ENCODE measurements at places on chromosomes 1 and 21.

GRCh38 chr1:109641861-109642260, 14.0 kb upstream of the GSTM4 start:
- DNase-seq = no peak

- peak; percentile 57 for DNase-seq
Observed at GRCh38 chr1:173420330-173420806, 56.8 kb upstream of the PRDX6 start.

- no peak for DNase-seq
Observed at GRCh38 chr1:33736496-33736895, 127.4 kb upstream of the HMGB4 start.

- DNase-seq = no peak
Observed at GRCh38 chr1:58695206-58695605, 4.7 kb downstream of the MYSM1 start.

- DNase-seq = no peak
Observed at GRCh38 chr1:222048094-222048595, 306.3 kb upstream of the DUSP10 start.

DNA sequence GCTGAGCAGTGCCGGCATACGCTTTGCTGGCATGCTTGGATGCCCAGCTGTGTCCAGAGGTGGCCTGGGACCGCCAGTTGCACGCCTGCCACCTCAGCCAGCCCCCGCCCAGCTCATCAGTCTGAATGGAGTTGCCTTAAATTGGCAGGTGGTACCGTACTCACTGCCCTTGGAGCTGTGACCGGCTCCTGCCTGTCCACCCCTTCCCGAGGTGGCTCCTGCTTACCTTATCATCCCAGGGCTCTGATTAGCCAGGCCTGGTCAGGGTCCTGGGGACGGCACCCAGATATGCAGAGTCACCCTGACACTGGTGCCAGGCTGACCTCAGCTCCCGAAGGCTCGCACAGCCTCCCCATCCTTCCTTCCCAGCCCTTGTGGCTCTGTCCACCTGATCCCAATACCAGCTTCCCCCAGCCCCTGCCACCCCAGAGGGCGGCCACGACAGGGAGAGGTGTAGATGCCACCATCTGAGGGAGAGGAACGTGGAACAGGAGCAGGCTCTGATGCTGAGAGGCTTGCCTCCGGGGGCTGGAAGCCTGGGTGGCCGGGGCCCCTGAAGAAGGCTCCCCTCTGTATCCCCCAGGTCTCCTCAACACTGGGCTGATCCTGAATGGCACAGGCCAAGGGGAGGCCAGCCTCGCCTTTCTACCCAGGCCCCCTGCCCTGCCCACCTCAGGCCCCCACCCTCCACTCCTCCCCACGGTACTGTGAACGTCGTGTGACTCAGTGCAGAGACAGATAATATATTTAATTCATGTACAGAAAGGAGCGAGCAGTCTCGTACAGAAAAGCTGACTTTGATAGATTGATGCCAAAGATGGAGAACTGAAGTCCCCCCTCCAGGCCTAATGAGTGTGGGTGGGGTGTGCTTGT, 27.8 kb downstream of the CDK18 start:
- DNase-seq = no peak

- no peak for DNase-seq
Observed at GRCh38 chr1:89810302-89810701, 10.5 kb upstream of the LRRC8D start.

DNA sequence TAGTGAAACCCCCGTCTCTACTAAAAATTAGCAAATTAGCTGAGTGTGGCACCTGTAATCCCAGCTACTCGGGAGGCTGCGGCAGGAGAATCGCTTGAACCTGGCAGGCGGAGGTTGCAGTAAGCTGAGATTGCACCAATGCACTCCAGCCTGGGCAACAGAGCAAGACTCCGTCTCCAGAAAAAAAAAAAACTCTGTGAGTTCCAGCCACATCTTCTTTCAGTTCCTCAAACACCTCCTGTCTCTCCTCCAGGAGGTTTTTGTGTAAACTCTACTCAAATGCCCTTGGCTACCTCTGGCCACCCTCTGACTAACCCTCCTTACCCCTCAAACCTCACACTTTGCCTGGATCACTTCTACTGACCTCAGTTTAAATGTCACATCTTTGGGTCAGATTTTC, 38.1 kb downstream of the RCSD1 start:
- no peak for DNase-seq

- DNase-seq = no peak
Observed at GRCh38 chr1:51649593-51650091, 32.8 kb downstream of the OSBPL9 start.

DNA sequence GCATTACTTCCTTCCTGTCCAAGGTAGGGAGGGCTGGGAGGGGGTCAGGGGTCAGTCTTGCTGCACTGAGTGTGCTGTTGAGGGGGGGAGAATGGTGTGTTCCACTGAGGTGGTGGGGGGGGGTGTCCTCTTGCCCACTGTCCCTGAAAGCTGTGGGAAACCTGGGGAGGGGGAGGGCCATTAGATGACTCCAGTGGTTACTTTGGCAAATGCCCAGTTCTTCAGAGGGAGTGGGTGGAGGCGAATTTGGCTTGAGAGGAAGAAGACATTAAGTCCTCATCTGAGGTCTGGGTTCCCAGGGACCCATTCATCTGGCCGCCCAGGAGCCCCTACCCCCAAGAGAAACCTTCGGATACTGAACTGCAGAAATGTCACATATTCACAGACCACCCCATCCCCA, 36.2 kb downstream of the MEF2D start:
- no peak for DNase-seq

DNA sequence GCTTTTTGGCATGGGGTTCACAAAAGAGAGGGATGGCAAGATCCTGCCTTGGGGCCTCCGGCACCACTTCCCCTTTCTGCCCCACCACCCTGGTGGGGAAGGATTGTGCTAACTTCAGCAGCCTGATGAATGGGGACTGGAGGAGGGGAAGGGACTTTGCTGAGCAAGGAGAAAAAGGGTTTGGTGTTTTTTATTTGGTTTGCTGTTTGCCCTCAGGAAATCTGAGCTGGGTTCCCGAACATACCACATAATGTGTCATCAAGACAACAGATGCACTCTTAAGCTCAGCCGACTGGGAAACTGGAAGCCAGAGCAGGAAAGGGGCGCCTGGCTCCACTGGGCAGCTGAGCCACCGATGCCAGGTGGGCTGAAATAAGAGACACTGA, 19.8 kb downstream of the OLFML2B start:
- DNase-seq = no peak

DNA sequence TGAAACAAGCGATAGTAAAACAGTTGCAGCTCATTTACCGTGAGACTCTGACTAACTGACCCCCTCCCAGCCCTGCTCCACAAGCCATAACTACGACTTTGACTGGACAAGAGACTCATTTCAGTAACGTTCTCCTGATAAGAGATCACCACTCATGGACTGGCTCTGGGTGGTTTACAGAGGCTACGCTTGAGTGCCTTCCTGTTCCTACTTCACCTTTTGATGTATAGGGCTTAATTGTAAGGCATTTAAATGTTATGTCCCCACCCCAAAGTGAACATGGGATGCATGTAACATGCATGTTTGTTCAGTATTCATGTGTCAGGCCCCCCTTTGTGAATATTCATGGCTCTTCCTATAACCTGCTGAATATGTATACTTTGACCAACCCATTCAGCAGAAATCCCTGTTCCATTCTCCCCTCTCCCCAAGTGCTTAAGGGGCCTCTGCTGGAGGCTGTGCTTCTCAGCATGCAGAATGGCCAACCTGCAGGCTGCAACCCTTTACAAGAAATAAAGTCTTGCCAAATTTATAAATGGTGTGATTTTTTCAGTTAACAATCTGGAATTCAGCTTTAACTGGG, 50.7 kb upstream of the SPOCD1 start:
- no peak for DNase-seq

- no peak for DNase-seq
Observed at GRCh38 chr1:200528858-200529606, 91.5 kb downstream of the KIF14 start.

DNA sequence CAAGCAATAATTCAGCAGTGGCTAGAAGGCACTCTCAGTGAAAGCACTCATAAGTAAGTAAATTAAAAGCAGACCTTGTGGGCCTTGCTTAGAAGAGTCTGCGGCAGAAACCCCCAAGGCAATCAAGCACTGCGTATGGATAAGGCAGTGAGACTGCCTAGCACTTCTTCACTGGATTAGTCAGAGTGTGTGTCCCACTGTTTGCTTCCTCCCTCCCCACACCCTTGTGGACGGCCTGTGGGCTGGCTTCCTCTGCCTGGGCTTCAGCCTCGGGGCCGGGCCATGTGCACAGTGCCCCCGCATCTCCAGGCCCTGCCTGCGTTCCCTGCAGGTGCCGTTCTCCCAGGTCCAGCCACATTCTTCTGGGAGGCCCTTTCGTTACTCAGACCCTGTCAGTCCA, 23.8 kb downstream of the AGT start:
- no peak for DNase-seq

DNA sequence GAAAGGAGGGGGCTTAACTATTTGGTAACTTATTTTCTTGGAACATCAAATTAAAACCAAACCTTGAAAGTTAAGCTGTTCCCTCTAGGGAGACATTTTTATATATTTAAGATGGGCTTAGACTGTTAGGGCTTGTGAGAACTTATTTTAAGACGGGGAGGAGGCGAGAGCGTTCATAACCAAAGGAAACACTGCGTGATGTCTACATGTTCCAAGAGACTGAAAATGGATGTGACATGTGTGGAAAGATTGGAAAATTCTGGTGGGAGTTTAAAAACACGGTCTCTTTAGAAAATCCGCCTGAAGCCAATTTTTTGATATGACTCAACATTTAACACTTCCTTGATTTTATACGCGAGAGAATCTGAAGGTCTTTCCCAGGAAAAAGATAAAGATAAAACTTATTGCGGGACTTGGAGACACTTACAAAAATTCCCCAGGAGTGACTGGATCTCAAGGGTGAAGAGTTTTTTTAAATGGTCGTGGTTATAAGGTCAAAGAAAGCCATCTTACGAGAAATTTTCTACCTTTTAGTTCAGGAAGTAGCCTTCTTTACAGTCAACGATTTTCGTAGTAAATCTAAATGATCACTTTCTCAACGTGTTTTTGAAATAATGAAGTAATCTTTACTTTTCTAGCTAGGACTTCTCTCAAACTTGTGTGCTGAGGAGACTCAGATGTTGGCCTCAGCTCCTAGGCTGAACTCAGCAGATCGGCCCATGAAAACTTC, 828 bp downstream of the PNRC2 start:
- DNase-seq = no peak

GRCh38 chr1:184300446-184300845, 86.4 kb upstream of the C1orf21 start:
- DNase-seq = no peak

GRCh38 chr1:4792565-4792964, 138.2 kb downstream of the AJAP1 start:
- DNase-seq = no peak

- peak; percentile 70 for DNase-seq
Observed at GRCh38 chr1:24391882-24392603, 21.5 kb downstream of the STPG1 start.

DNA sequence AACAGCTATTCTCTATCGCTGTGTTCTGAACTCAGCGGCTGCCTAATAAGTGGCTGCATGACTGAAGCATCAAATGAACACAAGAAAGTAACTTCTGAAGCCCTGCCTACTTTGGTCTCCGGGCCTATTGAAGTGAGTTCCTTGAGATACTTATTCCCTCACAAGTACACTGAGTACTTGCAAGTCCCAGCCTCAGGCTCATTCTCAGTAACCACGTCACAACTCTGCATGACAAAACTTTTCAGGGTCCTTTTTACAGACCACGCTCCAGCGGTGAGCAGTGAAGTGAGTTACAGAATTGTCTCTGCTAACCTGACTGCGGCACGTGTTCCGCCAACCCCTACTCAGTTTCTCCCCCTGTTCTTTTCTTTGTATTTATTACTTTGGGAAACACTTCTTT, 1342.7 kb upstream of the ADGRL4 start:
- DNase-seq = no peak

GRCh38 chr1:180181048-180181447, 26.4 kb downstream of the QSOX1 start:
- DNase-seq = no peak

- no peak for DNase-seq
Observed at GRCh38 chr1:189185097-189185496, 1292.6 kb downstream of the BRINP3 start.

DNA sequence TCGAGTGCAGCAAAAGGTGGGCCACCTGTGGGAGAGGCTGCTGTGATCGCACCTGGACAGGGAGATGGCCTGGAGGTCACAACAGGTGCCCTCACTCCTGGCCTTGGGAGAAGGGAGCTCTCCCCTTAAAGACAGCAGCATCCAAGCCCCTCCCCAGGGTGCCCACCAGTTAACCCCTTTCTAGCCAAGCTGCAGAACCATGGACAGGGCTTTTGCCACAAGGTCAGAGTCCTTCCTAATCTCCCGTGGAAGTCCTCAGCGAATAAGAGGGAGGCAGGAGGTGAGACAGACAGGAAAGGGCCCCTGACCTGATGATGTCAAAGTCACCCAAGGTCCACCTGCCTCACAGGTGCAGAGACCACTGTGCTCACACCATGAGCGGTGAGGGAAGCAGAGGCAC, 1.7 kb downstream of the CNTN2 start:
- DNase-seq = no peak

DNA sequence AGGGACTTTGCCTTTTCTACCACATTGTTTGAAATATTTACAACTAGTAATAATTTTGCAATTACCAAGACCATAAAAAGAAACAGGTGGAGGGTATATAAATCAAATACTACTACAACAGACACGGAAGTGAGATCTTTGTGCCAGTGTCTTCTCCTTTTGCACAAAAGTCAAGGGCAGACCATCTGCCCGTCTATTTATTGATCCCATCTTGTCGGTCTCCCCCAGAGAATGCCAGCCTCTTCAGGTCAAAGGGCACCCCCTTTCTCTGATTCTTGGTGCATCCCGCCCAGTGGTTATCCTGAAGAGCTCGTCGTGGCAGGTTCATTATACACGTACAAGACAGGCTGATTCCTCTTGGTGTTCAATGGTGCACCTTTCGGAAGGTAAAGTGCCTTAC, 4.8 kb upstream of the PDE9A start:
- DNase-seq = no peak

GRCh38 chr1:56773341-56774066, 45.7 kb downstream of the FYB2 start:
- no peak for DNase-seq

DNA sequence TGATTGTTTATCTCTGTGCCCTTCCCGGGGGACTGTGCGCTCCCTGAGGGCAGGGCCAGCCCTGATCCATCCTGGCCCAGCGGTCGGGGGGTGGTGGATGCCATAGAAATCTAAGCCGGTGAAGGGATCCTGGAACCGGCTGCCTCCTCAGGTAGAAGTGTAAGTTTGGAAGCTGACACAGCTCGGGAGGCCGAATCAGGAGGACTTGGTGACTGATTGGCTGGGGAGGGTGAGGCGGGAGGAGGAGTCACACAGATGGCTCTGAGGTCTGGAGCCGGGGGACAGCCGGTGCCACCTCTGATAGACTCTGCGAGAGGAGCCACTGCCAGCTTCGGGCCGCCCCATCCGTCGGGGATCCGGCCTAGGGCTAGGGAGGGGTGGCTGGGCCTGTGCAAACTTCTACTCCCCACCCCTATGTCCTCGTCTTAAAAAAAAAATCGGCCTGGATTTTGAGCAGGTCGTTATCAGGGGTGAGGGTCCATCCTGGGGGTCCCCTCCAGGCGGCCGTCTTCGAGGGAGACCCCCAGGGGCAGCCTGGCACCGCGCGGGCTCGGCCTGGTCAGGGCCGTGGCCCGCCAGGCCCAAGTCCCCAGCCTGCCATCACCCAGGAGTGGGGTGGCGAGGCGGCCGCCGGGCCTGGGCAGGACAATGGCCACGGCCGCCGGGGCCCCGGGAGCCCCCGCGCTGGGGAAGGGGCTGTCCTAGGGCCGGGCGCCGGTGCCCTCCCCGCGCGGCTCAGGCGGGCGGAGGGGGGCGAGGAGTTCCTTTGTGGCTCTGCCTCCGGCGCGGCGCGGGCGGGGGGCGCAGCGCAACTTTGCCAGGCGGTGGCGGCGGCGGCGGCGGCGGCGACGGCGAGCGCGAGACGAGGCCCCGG, 708 bp upstream of the ZNF362 start:
- peak; percentile 51 for DNase-seq
